Cardiac fibroblast (primary cell): ENCODE measurements at places on chromosomes 1 and 21.
A peak's percentile ranks its signal among the peaks of the same experiment; 100 is the strongest.

DNA sequence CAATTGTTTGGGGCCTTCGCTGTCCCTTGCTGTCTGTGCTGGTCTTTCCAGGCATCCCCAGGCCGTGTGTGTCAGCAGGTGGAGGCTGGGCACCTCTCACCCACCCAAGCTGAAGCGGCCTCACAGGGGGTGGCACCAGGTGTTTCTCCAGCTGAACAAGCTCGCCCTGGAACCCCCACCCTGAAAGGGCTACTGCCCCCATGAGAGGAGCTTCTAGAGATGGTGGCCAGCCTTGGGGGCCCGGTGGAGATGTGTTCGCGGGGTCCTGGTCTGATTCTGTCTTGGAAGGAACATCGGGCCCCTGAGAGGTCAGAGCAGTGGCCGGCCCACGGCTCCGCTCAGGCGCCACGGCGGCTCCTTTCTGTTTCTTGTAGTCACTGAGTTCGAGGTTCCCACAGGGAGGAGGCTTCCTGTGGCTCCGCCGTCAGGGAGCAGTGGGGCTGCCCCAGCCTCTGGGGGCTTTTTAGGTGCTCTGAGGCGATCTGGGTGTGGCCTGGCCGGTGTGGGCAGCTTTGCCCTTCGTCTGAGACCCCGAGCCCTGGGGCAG lies 46.9 kb downstream of the SKI start:
- peak; percentile 25 for DNase-seq

DNA sequence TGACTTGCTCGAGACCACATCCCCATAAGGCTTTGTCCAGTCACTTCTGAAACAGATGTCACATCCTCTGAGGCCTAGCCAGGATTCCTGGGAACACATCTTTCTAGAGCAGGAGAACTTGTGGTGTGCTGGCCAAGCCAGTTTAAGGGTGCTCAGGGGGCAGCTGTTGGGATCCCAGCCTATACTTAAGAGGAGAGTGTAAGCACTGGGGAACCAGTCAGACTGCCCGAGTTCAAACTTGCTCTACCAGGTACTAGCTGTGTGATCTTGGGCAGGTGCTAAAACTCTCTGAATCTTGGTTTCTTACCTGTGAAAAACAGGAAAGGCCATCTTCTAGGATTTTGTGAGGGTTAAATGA lies 15.6 kb upstream of the LY9 start:
- DNase-seq = no peak

DNA sequence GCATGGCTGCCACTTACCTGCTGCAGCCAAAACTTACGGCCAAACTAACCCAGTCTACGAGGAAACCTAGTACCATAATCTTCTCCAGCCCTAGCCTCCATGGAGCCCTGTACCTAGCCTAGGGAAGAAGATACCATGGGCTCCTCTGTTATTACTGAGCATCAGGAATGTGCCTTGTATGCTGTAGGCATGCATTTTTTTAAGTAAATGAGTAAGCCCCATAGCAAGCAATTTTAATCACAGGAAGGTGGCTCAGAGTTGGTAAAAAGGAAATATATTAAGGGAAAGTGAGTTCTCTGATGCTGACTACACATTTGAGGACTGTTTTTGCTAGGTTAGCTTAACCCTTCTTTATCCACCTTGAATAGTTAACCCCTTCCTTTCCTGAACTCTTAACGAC lies 21.2 kb downstream of the NFASC start:
- DNase-seq = no peak

DNA sequence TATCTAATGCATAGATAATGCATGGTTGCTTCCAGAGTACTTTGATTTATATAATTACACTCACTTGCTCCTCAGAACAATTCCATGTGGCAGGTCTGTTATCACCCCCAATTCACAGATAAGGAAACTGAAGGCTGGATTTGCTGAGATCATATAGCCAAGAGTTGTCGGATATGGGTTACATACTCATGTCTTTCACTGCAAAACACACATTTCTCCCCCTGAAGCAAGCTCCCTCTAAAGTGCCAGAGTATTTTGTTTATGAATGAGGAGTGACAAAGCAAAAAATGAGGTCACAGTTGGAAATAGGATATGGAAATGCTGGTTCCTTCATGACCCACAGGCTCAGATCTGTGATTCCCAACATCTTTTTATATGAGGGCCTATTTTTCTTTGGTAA lies 134.2 kb downstream of the ROR1 start:
- DNase-seq = peak; percentile 31

DNA sequence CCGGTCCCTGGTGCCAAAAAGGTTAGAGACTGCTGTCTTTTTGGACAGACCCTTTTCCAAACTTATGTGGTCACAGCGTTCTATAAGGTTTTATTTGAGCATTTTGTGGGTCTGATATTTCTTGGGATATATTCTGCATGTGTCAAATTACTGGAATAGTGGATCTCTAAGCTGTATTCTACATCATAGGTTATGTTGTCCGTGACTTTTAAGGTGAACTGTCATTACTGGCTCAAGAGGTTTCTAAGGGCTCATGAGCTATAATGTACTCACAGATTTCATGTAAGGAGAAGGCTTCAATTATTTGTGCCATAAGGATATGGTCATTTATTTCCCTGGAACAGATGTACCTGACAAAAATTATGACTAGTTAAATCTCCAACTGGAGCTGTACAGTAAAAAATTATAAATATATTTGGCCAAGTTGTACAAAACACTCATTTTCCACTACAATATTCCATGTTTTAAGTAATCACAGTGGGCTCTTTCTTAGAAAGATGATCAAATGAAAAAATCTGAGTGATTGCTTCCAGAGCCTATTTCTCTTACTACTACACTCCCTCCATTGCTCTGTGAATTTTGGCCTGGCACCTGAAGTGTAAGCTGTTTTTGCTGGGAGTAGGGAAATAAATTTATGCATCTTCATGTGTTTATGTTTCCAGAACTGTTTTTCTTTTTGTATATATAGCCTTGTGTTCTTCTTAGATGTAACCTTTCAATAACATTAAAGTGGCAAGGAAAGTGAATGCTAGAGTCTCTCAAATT lies 538.1 kb upstream of the ZRANB2 start:
- no peak for DNase-seq

DNA sequence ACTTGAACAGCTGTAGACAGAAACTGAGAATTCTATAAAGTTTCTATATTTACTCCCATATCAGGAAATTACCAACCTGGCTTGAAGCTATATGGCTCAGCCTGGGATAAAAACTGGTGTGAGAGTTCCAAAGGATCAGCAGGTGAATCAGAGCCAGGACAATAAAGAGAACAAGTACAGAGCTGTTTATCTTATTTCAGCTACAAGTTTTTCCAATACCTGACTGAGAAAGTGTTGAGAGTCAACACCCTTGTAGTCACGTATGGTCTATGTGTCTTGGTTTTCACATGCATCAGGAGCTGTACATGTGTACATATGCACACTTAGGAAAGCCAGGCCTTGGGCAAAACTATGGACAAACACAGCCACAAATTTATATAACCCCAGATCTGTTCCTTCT lies 40.7 kb upstream of the CXADR start:
- DNase-seq = no peak

GRCh38 chr1:154440036-154440804 lies 35.1 kb downstream of the IL6R start:
- no peak for DNase-seq

- no peak for DNase-seq
Measured at GRCh38 chr1:223089250-223089649, 53.8 kb downstream of the TLR5 start.

DNA sequence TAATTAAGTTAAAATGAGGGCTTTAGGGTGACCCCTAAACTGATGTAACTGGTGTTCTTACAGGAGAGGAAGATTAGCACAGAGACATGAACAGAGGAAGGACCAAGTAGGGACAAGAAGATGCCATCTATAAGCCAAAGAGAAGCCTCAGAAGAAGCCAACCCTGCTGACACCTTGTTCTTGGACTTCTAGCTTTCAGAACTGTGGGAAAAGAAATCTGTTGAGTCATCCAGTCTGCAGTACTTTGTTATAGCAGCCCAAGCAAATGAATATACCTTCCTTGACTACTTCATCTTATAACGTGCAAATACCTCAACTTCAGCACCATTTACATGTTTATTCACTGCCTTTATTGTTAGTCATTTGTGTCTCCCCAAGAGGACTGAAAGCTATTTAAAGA lies 3.4 kb downstream of the ZBTB21 start:
- DNase-seq = no peak

DNA sequence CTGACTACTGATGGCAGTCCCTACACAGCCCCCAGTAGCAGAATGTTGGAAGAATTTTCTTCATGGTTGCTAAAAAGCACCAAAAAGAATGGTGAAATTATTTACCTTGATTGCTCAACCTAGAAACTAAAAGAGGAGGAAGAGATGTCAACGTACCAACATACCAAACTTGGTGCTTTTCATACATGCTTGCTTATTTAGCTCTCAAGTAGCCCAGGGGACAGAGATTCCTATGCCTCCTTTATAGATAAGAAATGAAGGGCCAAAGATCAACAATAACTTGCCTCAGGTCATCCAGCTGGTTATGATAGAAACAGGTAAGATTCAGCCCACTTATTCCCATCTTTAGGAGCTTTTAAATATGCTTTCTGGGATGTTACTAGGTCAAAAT lies 170.6 kb downstream of the PIGK start:
- no peak for DNase-seq

- peak; percentile 46 for DNase-seq
Measured at GRCh38 chr1:184649451-184649888, 105.2 kb downstream of the EDEM3 start.

GRCh38 chr1:208058267-208058666 lies 147.3 kb upstream of the CD34 start:
- no peak for DNase-seq

- DNase-seq = no peak
Measured at GRCh38 chr1:206887701-206888100, 9.5 kb upstream of the IL24 start.

GRCh38 chr1:157497284-157497683 lies 55.0 kb downstream of the FCRL5 start:
- DNase-seq = no peak

DNA sequence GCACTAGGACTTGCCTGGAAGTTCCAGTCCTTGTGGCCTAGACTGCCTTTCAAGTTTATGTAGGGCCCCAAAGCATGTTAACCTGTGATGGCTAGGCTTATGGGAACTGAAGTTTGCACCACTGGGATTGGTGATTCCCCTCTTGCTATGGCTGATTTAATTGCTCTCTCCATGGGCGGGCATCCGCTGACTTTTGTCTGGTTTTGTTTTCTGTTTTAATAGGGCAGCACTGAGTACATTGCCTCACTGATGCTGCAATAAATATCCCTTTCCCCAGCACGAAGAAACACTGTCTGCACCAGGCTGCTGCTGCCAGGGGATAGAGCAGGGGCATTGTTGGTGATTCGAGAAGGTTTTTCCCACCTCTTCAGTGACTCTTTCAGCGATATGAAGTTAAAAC lies 73.3 kb upstream of the PDE4B start:
- DNase-seq = no peak

GRCh38 chr1:166900987-166901386 lies 24.9 kb upstream of the TADA1 start:
- no peak for DNase-seq

- DNase-seq = no peak
Measured at GRCh38 chr1:110243574-110243973, 33.5 kb downstream of the KCNC4 start.

- peak; percentile 54 for DNase-seq
Measured at GRCh38 chr1:187038784-187039183, 210.0 kb downstream of the PLA2G4A start.

DNA sequence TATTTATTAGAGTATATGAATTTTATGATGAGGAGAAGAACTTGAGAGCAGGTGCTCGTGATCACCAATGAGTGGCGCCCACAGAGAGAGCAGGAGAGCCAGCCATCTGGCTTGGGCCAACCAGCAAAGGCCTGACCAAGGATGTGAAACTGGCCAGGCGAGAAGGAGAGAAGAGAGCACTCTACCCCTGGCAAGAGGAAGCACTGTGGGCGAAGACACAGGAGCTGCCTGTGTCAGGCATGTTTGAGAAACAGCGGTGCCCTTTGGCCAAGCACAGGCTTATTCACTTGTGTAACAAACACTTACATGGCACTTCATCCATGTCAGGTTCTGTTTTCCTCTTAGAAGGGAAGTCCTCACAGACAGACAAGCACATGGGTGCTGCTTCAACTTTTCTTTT lies 4.2 kb upstream of the SIPA1L2 start:
- no peak for DNase-seq

GRCh38 chr1:222048094-222048595 lies 306.3 kb upstream of the DUSP10 start:
- peak; percentile 62 for DNase-seq

DNA sequence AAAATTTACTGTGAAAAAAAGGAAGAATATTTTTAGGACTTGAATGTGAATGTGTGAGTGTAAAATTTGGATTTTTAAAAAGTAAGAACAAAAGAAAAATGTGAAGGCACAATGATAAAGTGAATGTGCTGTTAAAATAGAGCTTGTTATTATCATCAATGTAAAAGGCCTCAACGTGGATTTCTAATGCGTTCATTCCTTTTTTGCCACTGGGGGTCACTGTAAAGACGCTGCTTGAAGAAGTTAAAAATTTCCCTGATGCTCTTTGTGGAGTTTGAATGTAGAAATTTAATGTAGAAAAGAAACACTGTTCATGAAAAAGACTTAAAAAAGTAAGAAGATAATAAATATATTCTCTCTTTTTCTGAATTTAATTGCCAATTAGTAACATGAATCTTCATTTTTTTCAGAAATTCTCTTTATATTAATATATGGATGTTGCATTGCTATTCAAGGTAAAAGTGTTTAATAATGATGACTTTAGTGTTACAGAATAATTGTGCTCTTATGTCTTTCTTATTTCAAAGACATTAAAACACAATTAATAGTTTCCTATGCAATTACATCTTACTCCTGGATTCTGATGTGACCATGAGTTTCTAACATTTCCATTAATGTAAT lies 161.5 kb downstream of the DNM3 start:
- DNase-seq = peak; percentile 82

- peak; percentile 37 for DNase-seq
Measured at GRCh38 chr1:86705665-86705985, 1.2 kb downstream of the SH3GLB1 start.

- peak; percentile 53 for DNase-seq
Measured at GRCh38 chr21:41280115-41280919, 36.3 kb upstream of the FAM3B start.
